ENCODE measurements at places on chromosomes 3 and 15.

GRCh38 chr3:189272500-189273119 lies 100.8 kb downstream of the TPRG1 start:
- no peak for DNase-seq

GRCh38 chr3:142363936-142364467 lies 83.8 kb downstream of the XRN1 start:
- DNase-seq: no peak

DNA sequence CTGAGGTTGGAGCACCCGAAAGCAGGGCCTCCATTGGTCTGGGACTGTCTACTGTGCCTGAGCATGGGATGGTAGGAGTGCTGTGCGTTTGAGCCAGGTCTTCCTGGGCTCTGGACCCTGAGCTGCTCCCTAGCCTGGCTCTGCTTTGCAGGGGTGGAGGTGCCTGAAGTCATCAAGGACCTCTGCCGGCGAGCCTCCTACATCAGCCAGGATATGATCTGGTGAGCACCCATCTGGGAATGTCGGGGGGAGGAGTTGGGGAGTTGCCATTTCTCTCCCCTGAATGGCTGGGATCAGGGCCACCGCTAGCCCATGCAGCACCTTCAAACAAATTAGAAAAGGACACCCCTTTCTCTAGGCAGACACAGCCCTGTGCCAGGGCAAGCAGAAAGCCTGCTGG lies 20.7 kb downstream of the DUOX1 start:
- no peak for DNase-seq

GRCh38 chr15:85624291-85624801 lies 170.4 kb downstream of the KLHL25 start:
- no peak for DNase-seq

GRCh38 chr3:60445446-60445845 lies 805.8 kb downstream of the FHIT start:
- DNase-seq: no peak

DNA sequence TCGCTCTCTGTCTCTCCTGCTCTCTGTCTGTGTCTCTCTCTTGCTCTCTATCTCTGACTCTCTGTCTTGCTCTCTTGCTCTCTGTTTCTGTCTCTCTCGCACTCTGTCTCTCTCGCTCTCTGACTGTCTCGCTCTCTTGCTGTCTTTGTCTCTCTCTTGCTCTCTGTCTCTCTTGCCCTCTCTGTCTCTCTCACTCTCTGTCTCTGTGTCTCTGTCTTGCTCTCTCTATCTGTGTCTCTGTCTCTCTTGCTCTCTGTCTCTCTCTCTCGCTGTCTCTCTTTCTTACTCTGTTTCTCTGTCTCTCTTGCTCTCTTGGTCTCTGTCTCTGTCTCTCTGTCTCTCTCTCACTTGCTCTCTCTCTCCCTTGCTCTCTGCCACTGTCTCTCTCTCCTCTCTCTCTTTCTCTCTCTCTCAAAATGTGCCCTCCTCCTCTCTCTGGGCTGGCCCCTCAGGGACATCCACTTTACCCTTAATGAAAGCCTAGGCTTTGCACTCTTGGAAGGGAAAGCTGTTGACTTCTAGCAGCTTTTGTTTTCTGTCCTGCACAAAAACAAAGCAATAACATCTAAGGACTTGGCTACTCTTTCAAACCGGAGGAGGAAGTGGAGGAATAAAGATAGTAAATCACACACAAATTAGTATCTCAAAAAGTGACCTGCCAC lies 73.9 kb upstream of the NR2E3 start:
- no peak for DNase-seq

- DNase-seq: no peak
Measured at GRCh38 chr15:73821181-73821580, 52.2 kb upstream of the TBC1D21 start.
